ENCODE measurements at places on chromosomes 7 and 10. TPM values are rescaled to one million over a fixed set of nuclear protein-coding genes. Genes with fewer than 3 reads are reported as not detected.

GRCh38 chr10:269440-270074, 134.3 kb downstream of the ZMYND11 start:
- H3K36me3 ChIP-seq = no peaks in the 10 kb centered on the region
- H3K4me3 ChIP-seq = no peak overlapping the region
- H3K27ac ChIP-seq = no peak overlapping the region
- no peaks in the 10 kb centered on the region for H3K4me1 ChIP-seq

DNA sequence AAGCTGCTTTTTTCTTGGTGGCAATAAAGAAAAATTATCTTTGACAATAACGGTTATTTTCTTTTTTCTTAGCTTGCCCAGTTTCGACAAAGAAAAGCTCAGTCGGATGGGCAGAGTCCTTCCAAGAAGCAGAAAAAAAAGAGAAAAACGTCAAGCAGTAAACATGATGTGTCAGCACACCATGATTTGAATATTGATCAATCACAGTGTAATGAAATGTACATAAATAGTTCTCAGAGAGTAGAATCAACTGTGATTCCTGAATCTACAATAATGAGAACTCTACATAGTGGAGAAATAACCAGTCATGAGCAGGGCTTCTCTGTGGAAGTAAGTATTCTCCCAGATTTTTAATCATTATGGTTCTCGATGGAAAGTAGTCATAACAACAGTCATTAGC, 33.0 kb downstream of the AKAP9 start:
- H3K27me3 ChIP-seq = no peaks in the 10 kb centered on the region
- no peaks in the 10 kb centered on the region for H3K4me1 ChIP-seq
- H3K36me3 ChIP-seq = peaks cover 22% of the 10 kb centered on the region
- no peak overlapping the region for H3K27ac ChIP-seq

DNA sequence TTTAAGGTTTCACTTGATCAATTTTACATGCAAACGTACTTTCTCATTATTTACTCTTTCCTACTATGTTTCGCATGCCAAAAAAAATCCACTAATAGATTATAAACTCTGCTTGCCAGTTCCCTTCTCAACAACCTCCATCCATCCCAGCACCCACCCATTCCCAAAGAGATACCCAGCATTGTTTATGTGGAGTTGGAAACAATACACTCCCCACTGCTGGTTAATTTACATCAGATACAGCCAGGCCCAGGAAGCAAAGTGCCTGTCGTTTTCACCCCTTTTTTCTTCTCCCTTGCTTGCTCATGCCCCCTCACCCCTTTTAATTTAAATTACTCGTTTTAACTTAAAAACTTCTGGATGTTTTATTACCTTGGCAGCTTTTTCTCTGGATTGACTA, 59.9 kb downstream of the HIBADH start:
- H3K27ac ChIP-seq = no peak overlapping the region
- no peak overlapping the region for H3K4me3 ChIP-seq
- DNase-seq = no peak
- H3K36me3 ChIP-seq = no peaks in the 10 kb centered on the region
- no peaks in the 10 kb centered on the region for H3K4me1 ChIP-seq

DNA sequence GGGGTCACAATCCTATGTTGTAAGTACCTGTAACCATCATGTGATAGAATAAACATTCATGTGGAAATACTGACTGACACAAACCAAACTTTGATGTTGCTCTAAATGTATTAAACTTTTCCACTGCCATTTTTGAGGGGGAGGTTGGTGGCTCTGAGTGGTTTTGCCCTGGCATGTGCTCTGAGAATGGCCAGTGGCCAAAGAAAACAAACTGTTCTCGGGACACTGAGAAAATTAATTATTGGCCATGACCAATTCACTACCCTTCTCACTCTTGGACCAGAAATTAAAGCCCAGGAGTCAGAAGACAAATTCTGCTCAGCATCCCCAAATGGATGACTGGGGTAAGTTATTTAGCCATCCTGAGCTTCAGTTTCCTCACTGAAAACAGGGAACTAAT, 195.9 kb downstream of the XPNPEP1 start:
- H3K4me3 ChIP-seq = no peak overlapping the region
- H3K27me3 ChIP-seq = no peaks in the 10 kb centered on the region
- no peaks in the 10 kb centered on the region for H3K36me3 ChIP-seq
- no peak for DNase-seq
- H3K27ac ChIP-seq = no peak overlapping the region
- no peaks in the 10 kb centered on the region for H3K4me1 ChIP-seq

DNA sequence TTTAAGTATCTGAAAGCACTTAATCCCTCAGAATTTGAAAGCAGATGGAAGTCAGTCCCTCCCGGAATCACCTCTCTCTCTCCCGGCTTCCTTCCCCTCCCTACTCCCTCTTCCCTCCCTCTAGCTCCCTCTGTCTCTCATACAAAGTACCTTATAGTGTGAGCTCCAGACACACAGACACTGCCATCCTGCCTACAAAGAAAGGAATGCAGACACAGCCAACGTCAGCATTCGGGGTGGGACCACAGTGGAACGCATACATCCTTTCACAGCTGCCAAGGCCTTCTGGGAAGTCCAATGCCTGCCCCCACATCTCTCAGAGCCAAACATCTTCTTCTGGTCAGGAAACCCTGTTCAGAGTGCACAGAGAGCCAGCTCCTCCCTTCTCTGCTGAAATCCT, 9.3 kb downstream of the NOD1 start:
- peaks cover 19% of the 10 kb centered on the region for H3K36me3 ChIP-seq
- no peak overlapping the region for H3K4me3 ChIP-seq
- no peak overlapping the region for H3K27ac ChIP-seq
- no peaks in the 10 kb centered on the region for H3K27me3 ChIP-seq
- H3K4me1 ChIP-seq = peaks cover 63% of the 10 kb centered on the region

DNA sequence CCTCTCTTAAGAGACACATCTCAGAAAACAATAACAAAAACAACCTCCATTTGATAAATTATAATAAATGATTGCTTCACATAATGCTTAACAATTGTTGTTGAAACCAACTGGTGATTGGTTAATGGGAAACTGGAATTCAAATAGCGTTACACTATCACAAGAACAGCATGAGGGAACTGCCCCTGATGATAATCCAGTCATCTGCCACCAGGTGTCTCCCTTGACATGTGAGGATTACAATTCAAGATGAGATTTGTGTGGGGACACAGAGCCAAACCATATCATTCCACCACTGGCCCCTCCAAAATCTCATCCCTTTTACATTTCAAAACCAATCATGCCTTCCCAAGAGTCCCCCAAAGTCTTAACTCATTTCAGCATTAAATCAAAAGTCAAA, 375.9 kb downstream of the BMPER start:
- no peak overlapping the region for H3K4me3 ChIP-seq
- H3K27me3 ChIP-seq = no peaks in the 10 kb centered on the region
- DNase-seq = no peak
- H3K36me3 ChIP-seq = no peaks in the 10 kb centered on the region
- no peak overlapping the region for H3K27ac ChIP-seq
- no peaks in the 10 kb centered on the region for H3K4me1 ChIP-seq

DNA sequence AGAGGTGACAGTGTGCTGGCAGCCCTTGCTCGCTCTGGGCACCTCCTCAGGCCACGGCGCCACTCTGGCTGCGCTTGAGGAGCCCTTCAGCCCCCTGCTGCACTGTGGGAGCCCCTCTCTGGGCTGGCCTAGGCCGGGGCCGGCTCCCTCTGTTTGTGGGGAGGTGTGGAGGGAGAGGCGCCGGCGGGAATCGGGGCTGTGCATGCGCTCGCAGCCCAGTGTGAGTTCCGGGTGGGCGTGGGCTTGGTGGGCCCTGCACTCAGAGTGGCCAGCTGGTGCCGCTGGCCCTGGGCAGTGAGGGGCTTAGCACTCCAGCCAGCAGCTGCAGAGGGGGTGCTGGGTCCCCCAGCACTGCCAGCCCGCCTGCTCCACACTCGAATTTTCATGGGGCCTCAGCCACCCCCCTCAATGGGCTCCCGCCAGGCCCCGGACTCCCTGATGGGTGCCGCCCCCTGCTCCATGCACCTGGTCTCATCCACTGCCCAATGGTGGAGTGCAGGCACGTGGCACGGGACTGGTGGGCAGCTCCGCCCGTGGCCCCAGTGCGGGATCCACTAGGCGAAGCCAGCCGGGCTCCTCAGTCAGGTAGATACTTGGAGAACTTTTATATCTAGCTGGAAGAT, 96.7 kb upstream of the BET1 start:
- H3K27me3 ChIP-seq = peaks cover 5% of the 10 kb centered on the region
- no peak for DNase-seq
- no peaks in the 10 kb centered on the region for H3K36me3 ChIP-seq
- H3K4me1 ChIP-seq = no peaks in the 10 kb centered on the region
- H3K4me3 ChIP-seq = no peak overlapping the region

GRCh38 chr10:78457804-78458482, 424.3 kb downstream of the RPS24 start:
- H3K27me3 ChIP-seq = no peaks in the 10 kb centered on the region
- no peaks in the 10 kb centered on the region for H3K4me1 ChIP-seq
- no peaks in the 10 kb centered on the region for H3K36me3 ChIP-seq
- DNase-seq = no peak
- no peak overlapping the region for H3K4me3 ChIP-seq

DNA sequence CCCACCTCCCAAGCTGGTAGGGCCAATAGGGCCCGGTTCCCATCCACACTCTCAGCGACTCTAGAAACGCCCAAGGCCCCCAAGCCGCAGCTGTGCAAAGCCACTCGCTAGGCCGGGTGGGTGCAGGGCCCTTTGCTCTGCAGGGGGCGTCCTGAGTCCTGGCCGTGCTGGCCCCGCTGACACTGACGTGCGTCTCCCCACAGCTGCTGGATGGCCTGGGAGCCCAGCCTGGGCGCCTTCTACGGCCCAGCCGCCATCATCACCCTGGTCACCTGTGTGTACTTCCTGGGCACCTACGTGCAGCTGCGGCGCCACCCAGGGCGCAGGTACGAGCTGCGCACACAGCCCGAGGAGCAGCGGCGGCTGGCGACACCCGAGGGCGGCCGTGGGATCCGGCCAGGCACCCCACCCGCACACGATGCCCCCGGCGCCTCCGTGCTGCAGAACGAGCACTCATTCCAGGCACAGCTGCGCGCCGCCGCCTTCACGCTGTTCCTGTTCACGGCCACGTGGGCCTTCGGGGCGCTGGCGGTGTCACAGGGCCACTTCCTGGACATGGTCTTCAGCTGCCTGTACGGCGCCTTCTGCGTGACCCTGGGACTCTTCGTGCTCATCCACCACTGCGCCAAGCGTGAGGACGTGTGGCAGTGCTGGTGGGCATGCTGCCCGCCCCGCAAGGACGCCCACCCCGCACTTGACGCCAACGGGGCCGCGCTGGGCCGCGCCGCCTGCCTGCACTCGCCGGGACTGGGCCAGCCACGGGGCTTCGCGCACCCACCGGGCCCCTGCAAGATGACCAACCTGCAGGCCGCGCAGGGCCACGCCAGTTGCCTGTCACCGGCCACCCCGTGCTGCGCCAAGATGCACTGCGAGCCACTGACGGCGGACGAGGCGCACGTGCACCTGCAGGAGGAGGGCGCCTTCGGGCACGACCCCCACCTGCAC, 31.6 kb upstream of the KNDC1 start:
- no peak overlapping the region for H3K4me3 ChIP-seq
- H3K4me1 ChIP-seq = no peaks in the 10 kb centered on the region
- no peak overlapping the region for H3K27ac ChIP-seq
- no peaks in the 10 kb centered on the region for H3K27me3 ChIP-seq
- H3K36me3 ChIP-seq = no peaks in the 10 kb centered on the region
- DNase-seq = no peak

DNA sequence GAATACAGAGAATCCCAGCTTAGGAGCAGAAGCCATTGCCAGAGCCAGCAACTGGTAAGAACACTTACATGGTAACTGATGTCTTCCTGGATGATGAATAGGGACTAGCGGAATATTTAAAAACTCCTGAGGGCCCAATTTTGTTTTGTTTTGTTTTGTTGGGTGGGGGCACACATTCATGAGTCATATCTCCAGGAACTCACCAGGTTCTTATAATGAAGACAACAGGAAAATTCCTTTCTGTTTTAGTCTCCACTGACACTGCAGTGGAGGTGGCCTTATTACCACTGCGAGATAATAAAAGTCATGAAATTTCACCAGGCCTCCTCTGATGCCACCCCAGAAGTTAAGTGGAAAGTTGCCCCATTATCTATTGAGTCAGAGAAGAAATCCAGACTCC, 6.6 kb upstream of the CUZD1 start:
- H3K4me3 ChIP-seq = no peak overlapping the region
- H3K27ac ChIP-seq = no peak overlapping the region
- no peaks in the 10 kb centered on the region for H3K27me3 ChIP-seq
- no peaks in the 10 kb centered on the region for H3K4me1 ChIP-seq
- no peaks in the 10 kb centered on the region for H3K36me3 ChIP-seq

- DNase-seq = no peak
- no peaks in the 10 kb centered on the region for H3K27me3 ChIP-seq
- H3K4me3 ChIP-seq = no peak overlapping the region
- H3K4me1 ChIP-seq = peaks cover 8% of the 10 kb centered on the region
Observed at GRCh38 chr10:69939061-69939460, 113.6 kb upstream of the MACROH2A2 start.

DNA sequence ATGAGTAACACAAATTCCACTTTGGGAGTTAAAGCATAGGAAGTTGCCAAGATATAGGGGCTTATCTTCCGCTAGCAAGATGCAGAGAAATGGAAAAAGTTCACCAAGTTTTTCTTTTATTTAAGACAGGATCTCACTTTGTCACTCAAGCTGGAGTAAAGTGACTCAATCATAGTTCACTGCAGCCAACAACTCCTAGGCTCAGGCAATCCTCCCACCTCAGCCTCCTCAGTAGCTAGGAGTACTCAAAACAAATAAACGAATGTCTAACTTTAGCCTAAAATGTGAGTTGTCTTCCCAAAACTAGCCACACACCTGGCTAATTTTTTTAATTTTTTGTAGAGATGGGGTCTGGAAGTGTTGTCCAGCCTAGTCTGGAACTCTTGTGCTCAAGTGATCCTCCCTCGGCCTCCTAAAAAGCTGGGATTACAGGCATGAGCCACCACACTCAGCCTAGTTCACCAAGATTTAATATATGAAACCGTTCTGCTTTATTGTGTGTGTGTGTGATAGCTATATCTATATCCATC, 9.9 kb downstream of the VIM start:
- peaks cover 54% of the 10 kb centered on the region for H3K36me3 ChIP-seq
- no peak overlapping the region for H3K27ac ChIP-seq
- DNase-seq = peak; percentile 32
- peaks cover 24% of the 10 kb centered on the region for H3K4me1 ChIP-seq

GRCh38 chr7:155878250-155878649, 66.0 kb upstream of the SHH start:
- H3K36me3 ChIP-seq = no peaks in the 10 kb centered on the region
- H3K4me1 ChIP-seq = no peaks in the 10 kb centered on the region
- H3K27me3 ChIP-seq = no peaks in the 10 kb centered on the region
- DNase-seq = no peak

DNA sequence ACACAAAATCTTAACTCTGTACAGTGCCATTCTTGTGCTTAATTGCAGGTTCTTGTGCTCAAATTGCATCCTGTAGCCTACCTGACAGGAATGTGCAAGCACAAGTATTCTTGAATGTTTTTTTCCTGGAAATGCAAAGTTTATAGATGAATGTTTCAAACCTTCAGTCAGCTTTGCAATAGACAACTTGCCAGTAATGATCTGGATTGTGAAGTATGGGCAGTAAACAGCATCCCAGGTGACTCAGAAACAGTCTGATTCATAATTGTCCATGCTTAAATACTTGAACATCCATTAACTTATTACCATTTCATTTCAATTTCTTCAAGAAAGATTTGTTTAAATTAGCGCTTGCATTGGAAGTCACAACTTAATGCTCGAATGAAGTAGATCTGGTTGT, 347.2 kb downstream of the SDK1 start:
- DNase-seq = no peak
- no peaks in the 10 kb centered on the region for H3K4me1 ChIP-seq
- H3K27me3 ChIP-seq = no peaks in the 10 kb centered on the region

The IGFBP3 gene
- 0.06 TPM for polyA plus RNA-seq

The PRKRIP1 gene
- 7.4 TPM for polyA plus RNA-seq

The PAPSS2 gene
- polyA plus RNA-seq = 6.2 TPM

The ADK gene
- polyA plus RNA-seq = 38.2 TPM

The GDF2 gene
- not detected for polyA plus RNA-seq

The GRK5 gene
- polyA plus RNA-seq = 2.8 TPM

The MUC12 gene
- polyA plus RNA-seq = not detected

The ATOH7 gene
- polyA plus RNA-seq = not detected

The DGKI gene
- not detected for polyA plus RNA-seq
